ENCODE measurements at places on chromosomes 2 and 18. TPM values are rescaled to one million over a fixed set of nuclear protein-coding genes. Genes with fewer than 3 reads are reported as not detected.

HRH4 gene
- not detected for total RNA-seq

AMER3 gene
- not detected for total RNA-seq

VIT gene
- total RNA-seq = 9.2 TPM

ALLC gene
- not detected for total RNA-seq

SH3RF3 gene
- total RNA-seq = 3.7 TPM

SCYGR4 gene
- not detected for total RNA-seq

TCF23 gene
- not detected for total RNA-seq

GORASP2 gene
- 116 TPM for total RNA-seq

Measured in HFFc6 (cell line).